MCF 10A (cell line): ENCODE measurements at places on chromosomes 6 and 20. TPM values are rescaled to one million over a fixed set of nuclear protein-coding genes. Genes with fewer than 3 reads are reported as not detected.

Gene EFCAB8
- total RNA-seq: not detected in 2 replicates

Gene MYLK4
- total RNA-seq: 0.93 and 1.1 TPM in 2 replicates

Gene CASP8AP2
- total RNA-seq: 11.3 and 11.5 TPM in 2 replicates

Gene PSORS1C1
- 7.7 and 11.7 TPM in 2 replicates for total RNA-seq

Gene BPIFB2
- not detected in 2 replicates for total RNA-seq

- no peaks in the 10 kb centered on the region for H3K36me3 ChIP-seq
- H3K4me1 ChIP-seq: peaks cover 22% of the 10 kb centered on the region
- DNase-seq: no peak
- H3K27ac ChIP-seq: no peak overlapping the region
- no peaks in the 10 kb centered on the region for H3K27me3 ChIP-seq
Measured at GRCh38 chr6:33587529-33587928, 7.5 kb upstream of the BAK1 start.

- no peak overlapping the region for H3K4me3 ChIP-seq
- H3K27ac ChIP-seq: no peak overlapping the region
- H3K36me3 ChIP-seq: peaks cover 4% of the 10 kb centered on the region
- H3K4me1 ChIP-seq: peaks cover 22% of the 10 kb centered on the region
- no peaks in the 10 kb centered on the region for H3K27me3 ChIP-seq
Measured at GRCh38 chr20:49426395-49426794, 56.1 kb downstream of the KCNB1 start.

DNA sequence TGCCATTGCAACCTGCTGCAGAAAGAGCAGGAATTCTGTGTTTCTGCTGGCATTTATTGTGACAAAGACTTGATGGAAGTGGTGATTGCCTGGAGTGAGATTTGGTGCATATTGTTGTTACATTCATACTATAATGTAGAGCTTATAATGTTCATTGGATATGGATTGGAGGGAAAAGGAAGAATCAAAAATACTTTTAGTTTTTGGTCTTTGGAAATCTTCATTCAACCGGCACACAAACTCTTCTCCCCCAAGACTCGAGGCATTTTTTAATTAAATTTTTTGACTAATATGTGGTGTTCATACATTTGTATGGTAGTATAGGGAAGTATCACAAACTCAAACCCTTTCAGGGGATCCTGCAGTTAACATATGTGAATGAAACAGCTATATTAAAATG lies 380.8 kb downstream of the DOK5 start:
- H3K4me1 ChIP-seq: no peaks in the 10 kb centered on the region
- peaks cover 11% of the 10 kb centered on the region for H3K27me3 ChIP-seq
- no peak for DNase-seq
- H3K27ac ChIP-seq: no peak overlapping the region
- no peaks in the 10 kb centered on the region for H3K36me3 ChIP-seq

- peaks cover 13% of the 10 kb centered on the region for H3K27me3 ChIP-seq
- no peaks in the 10 kb centered on the region for H3K4me1 ChIP-seq
- no peak overlapping the region for H3K27ac ChIP-seq
Measured at GRCh38 chr6:51996296-51996947, 91.0 kb downstream of the PKHD1 start.

DNA sequence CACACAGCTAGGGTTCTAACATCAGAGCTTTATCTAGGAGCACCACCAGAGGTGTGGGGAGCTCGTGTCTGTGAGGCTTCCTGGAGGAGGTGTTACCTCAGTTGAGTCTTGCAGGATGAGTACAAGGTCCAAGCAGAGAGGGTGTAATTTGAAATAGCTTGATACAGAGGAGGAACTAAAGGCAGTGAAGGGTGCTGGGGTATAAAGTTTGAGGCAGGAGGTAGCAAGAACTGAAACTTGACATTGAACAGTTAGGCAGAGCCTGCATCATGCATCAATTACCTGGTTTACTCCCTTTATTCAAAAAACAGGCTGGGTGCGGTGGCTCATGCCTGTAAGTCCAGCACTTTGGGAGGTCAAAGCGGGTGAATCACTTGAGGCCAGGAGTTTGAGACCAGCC lies 241.2 kb downstream of the UST start:
- H3K36me3 ChIP-seq: peaks cover 6% of the 10 kb centered on the region
- DNase-seq: no peak
- H3K27ac ChIP-seq: no peak overlapping the region

- DNase-seq: no peak
- H3K27ac ChIP-seq: no peak overlapping the region
- H3K36me3 ChIP-seq: no peaks in the 10 kb centered on the region
- no peaks in the 10 kb centered on the region for H3K27me3 ChIP-seq
- no peak overlapping the region for H3K4me3 ChIP-seq
- H3K4me1 ChIP-seq: peaks cover 10% of the 10 kb centered on the region
Measured at GRCh38 chr6:3789018-3789895, 37.7 kb upstream of the PXDC1 start.

DNA sequence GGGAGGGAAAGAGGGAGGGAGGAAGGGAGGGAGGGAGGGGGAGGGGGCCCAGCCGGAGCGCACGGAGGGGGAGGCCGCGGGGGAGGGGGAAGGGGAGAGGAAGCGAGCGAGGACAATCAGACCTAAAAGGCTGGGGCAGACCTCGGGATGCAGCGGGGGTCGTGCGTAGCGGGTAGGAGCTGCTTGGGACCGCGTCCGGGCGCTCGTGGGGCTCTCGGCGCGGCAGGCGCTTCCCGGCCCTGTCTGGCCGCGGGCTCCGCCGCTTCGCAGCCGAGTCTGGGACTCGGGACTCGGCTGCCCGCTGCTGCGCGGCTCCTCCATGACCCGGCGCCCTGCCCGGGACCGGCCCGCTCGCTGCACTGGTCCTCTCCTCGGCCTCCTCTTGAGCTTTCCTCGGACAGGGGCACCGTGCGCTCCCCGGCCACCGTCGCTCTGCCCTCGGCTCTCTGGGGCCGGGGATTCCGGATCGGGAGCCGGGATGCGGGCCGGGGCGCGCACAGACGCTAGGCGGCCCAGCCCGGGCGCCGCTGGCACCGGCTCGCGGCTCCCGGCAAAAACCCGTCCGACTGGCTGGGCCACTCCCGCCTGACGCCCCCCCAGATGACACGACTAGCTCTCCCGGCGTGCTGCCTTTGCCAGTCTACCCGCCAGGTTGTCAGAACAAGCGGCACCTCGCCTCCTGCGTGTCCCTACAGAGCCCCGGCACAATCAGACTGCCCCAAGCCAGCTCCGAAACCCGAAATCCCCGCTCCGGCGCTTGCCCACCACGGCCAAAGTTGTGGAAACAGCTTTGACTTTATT lies 2.2 kb downstream of the TFAP2A start:
- peaks cover 72% of the 10 kb centered on the region for H3K36me3 ChIP-seq
- no peaks in the 10 kb centered on the region for H3K27me3 ChIP-seq
- peak overlapping the region; percentile 99 for H3K27ac ChIP-seq
- DNase-seq: no peak
- peak overlapping the region; percentile 94 for H3K4me3 ChIP-seq

- no peaks in the 10 kb centered on the region for H3K27me3 ChIP-seq
- H3K4me1 ChIP-seq: peaks cover 48% of the 10 kb centered on the region
- no peak overlapping the region for H3K4me3 ChIP-seq
- H3K27ac ChIP-seq: peak overlapping the region; percentile 54
- H3K36me3 ChIP-seq: peaks cover 6% of the 10 kb centered on the region
- peak; percentile 97 for DNase-seq
Measured at GRCh38 chr20:50027611-50028105, 44.9 kb downstream of the SNAI1 start.

- H3K27ac ChIP-seq: no peak overlapping the region
- H3K4me3 ChIP-seq: no peak overlapping the region
- H3K4me1 ChIP-seq: peaks cover 7% of the 10 kb centered on the region
Measured at GRCh38 chr6:137840252-137840651, 26.8 kb upstream of the TNFAIP3 start.

DNA sequence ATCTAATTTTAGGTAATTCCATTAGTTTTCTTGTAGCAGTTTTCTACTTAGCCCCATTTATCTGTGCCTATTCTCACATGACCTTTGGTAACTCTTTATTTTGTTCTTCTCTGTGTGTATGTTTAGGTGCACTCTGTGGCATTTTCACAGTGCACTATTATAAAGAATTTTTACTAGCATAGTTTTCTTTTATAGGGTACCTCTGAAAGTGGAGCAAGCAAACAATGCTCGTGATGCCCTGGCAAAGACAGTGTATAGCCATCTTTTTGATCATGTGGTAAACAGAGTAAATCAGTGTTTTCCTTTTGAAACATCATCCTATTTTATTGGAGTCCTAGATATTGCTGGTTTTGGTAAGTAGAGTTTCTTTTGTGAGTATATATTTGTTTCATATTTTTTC lies 107.9 kb downstream of the MYO6 start:
- no peak for DNase-seq
- H3K4me3 ChIP-seq: no peak overlapping the region
- no peak overlapping the region for H3K27ac ChIP-seq
- H3K27me3 ChIP-seq: no peaks in the 10 kb centered on the region
- peaks cover 26% of the 10 kb centered on the region for H3K36me3 ChIP-seq

GRCh38 chr6:152563177-152563576 lies 74.0 kb downstream of the SYNE1 start:
- no peaks in the 10 kb centered on the region for H3K4me1 ChIP-seq
- no peaks in the 10 kb centered on the region for H3K36me3 ChIP-seq
- H3K4me3 ChIP-seq: no peak overlapping the region
- no peak for DNase-seq
- H3K27me3 ChIP-seq: no peaks in the 10 kb centered on the region

DNA sequence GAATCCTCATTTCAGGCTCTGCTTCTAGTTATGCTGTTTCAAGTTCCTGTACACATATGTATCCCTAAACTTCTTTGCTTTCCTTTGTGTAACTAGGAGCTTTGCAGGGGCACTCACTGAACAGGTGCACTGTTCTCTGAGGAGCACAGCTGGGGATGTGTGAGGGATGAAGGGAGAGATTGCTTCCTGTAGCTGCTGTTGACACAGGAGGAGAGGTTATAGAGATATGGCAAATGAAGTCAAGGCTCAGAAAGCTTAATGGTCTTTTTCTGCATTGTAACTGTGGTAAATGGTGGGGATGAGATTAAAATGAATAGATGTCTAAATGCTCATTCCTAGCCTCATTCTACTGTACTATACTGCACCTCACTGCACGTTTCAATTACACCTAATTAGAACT lies 454.3 kb downstream of the BTBD3 start:
- H3K27me3 ChIP-seq: no peaks in the 10 kb centered on the region
- H3K36me3 ChIP-seq: no peaks in the 10 kb centered on the region
- H3K27ac ChIP-seq: no peak overlapping the region
- H3K4me3 ChIP-seq: no peak overlapping the region

DNA sequence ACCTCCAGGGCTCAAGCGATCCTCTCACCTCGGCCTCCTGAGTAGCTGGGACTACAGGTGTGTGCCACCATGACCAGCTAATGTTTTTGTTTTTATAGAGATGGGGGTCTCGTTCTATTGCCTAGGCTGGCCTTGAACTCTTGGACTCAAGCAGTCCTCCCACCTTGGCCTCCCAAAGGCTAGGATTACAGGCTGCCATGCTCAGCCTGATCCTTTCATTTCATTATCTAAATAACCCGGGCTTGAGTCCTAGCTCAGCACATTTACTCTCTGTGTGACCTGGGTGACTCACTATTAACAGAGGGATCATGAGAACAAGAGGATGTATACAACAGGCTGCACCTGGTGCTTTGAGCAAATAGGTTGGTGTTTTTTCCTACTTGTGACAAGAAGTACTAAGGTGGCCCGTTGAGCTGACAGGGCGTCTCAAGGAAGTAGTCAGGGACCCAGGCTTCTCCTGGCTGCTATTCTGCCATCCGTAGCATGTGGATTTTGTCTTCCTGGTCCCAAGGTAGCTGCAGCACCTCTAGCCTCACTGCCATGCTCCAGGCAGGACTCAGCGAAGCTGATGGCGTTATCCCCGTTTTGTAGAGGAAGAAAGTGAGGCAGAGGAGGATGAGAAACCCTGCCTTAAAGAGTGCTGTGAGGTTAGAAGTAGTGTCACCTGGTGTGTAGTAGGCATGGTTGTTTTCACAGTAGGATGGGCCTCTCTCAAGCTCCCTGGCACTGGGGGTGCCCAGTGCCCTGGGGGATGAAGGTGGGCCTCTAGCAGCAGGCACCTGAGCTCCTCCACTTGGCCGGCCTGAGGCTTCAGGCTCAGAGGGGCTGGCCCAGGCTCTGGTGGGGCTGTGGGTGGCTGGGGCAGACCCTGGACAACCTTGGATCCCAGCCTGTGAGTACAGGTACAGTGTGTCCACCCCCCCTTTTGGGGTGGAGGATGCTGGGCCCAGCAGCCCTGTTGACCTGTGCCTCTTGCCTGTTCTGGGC lies 62.4 kb downstream of the ADNP start:
- H3K4me3 ChIP-seq: no peak overlapping the region
- H3K4me1 ChIP-seq: peaks cover 19% of the 10 kb centered on the region
- H3K27ac ChIP-seq: no peak overlapping the region

GRCh38 chr6:158648682-158649131 lies 1.1 kb upstream of the SYTL3 start:
- peaks cover 30% of the 10 kb centered on the region for H3K4me1 ChIP-seq
- H3K27ac ChIP-seq: peak overlapping the region; percentile 12
- no peak overlapping the region for H3K4me3 ChIP-seq
- H3K27me3 ChIP-seq: no peaks in the 10 kb centered on the region
- peak; percentile 70 for DNase-seq

GRCh38 chr6:30493643-30494250 lies 4.4 kb downstream of the HLA-E start:
- H3K4me1 ChIP-seq: peaks cover 11% of the 10 kb centered on the region
- DNase-seq: no peak
- H3K36me3 ChIP-seq: peaks cover 47% of the 10 kb centered on the region
- H3K4me3 ChIP-seq: no peak overlapping the region

DNA sequence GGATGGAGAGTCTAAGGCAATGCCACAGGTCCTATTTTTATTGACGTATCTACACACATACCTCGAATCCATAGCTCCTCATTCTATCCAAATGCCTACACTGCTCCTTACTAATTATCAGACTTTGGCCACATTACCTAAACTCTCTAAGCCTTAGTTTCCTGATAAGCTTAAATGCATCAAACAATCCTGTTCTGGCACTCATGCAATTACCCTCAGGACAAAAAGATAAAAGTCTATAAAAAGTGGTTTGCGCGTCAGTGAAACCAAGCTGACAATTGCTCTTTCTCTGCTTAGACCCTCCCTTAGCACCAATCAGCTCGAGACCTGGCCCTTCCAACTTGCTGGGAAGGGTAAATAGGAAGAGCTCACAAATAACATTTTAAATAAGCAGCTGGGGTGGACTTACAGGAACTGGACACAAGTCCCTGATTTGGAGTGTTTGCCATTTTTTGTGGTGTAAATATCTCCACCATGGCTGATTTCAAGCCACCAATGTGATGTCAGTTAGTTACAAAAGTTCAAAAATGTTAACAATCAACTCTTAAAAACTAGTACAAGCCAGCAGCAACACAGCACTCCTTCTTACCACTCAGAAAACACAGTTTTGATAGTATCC lies 7.2 kb upstream of the PLEKHG1 start:
- H3K4me1 ChIP-seq: peaks cover 6% of the 10 kb centered on the region
- no peak overlapping the region for H3K27ac ChIP-seq
- H3K4me3 ChIP-seq: no peak overlapping the region
- H3K27me3 ChIP-seq: peaks cover 17% of the 10 kb centered on the region

DNA sequence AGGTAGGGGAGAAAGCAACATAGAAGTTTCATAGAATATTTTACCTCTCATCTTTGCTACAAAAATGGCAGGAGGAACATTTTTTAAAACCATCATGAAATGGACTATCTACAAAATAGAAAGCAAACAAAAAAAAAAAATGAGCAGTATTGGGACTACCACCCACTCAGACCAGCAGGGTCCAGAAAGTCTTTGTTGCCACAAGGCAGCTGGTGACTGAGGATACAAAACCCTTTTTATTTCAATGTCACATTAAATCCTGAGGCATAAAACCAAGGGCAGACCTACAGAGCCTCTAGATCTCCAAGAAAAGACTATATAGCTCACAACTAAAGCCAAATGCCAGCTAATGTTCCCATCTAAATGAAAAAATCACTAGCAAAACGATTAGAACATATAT lies 282.2 kb downstream of the PTPRK start:
- H3K4me3 ChIP-seq: no peak overlapping the region
- H3K27me3 ChIP-seq: no peaks in the 10 kb centered on the region

GRCh38 chr20:22525821-22526220 lies 58.6 kb downstream of the FOXA2 start:
- no peaks in the 10 kb centered on the region for H3K4me1 ChIP-seq
- H3K36me3 ChIP-seq: no peaks in the 10 kb centered on the region
- H3K27me3 ChIP-seq: peaks cover 6% of the 10 kb centered on the region
- H3K27ac ChIP-seq: no peak overlapping the region
